Neural cell (in vitro differentiated cells): ENCODE measurements at places on chromosomes 6 and 20. TPM values are rescaled to one million over a fixed set of nuclear protein-coding genes. Genes with fewer than 3 reads are reported as not detected.

The PGM3 gene
- polyA plus RNA-seq: 30.6 and 198 TPM in 2 replicates

The BANF2 gene
- polyA plus RNA-seq: not detected in 2 replicates

The ZNF334 gene
- polyA plus RNA-seq: 41.5 and 43.2 TPM in 2 replicates

The SLC32A1 gene
- 36.2 and 40.0 TPM in 2 replicates for polyA plus RNA-seq

The OPN5 gene
- polyA plus RNA-seq: 0.10 and 0.44 TPM in 2 replicates

The GJE1 gene
- not detected in 2 replicates for polyA plus RNA-seq

The IL20RA gene
- not detected in 2 replicates for polyA plus RNA-seq

The HSPA1A gene
- 50.9 and 54.5 TPM in 2 replicates for polyA plus RNA-seq

The SLC22A16 gene
- not detected in 2 replicates for polyA plus RNA-seq
